ENCODE measurements at places on chromosomes 2 and 18.

DNA sequence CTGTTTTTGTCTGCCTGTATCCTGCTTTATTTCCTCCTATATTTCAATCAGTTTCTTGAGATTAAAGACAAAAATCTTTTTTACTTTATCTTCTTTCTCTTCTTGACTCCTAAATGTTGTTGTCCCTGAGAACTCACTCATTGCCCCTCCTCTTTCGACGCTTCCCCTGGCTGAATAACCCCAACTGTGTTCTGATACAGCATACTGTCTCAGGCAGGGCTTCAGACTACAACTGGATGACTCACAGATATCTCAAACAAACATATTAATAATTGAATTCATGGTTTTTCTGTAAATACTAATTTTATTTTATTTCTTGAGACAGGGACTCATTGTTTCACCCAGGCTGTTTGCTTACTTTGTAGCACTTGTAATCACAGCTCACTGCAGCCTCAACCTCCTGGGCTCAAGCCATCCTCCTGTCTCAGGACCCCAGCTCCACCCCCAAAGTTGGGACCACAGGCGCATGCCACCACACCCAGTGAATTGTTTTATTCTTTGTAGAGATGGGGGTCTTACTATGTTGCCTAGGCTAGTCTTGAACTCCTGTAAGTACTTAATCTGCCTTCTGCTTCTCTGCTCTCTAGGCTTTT, 9.4 kb downstream of the ITGAV start:
- DNase-seq = no peak

- DNase-seq = no peak
Measured at GRCh38 chr2:151762694-151763093, 28.4 kb upstream of the NEB start.

- no peak for DNase-seq
Measured at GRCh38 chr2:188196343-188197008, 95.2 kb upstream of the GULP1 start.

GRCh38 chr2:113104054-113104611, 23.3 kb upstream of the IL1RN start:
- no peak for DNase-seq

DNA sequence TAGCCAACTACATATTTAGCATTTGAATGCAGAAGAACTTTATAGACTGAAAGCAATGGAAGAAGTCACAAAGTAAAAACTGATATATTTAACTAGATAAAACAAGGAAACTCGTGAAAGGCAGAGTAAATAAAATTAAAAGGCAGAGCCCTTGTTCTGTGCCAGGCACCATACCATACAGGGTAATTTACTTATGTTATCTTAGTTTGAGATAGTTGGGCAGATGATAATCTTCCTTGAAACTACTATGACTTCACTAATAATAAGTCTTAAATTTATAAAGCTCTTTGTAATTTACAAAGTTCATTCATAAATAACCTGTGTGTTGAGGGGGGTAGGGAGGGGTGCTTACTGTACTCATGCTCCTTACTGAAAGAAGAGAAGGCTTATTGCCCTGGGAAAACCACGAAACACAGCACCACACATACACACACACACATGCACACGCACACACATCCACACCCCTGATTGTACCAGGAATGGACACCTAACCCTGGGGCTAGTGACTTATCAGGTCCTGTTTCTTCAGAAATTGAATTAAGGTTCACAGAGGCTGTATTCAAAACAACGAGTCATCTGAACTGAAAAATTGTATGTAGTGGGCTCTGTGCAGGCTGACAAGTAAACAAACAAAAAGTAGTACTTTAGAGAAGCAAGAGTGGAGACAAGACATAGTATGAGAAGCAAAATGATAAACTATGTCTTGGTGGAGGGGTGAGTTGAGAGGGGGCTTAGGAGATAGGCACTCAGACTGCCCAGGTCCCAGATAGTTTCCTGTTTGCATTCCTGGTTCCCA, 38.1 kb downstream of the AGFG1 start:
- DNase-seq = peak; percentile 4

GRCh38 chr18:76246590-76246989, 248.5 kb downstream of the ZNF516 start:
- no peak for DNase-seq

- DNase-seq = no peak
Measured at GRCh38 chr2:115400940-115401339, 958.5 kb downstream of the DPP10 start.

GRCh38 chr2:167264380-167264779, 376.1 kb downstream of the XIRP2 start:
- no peak for DNase-seq

DNA sequence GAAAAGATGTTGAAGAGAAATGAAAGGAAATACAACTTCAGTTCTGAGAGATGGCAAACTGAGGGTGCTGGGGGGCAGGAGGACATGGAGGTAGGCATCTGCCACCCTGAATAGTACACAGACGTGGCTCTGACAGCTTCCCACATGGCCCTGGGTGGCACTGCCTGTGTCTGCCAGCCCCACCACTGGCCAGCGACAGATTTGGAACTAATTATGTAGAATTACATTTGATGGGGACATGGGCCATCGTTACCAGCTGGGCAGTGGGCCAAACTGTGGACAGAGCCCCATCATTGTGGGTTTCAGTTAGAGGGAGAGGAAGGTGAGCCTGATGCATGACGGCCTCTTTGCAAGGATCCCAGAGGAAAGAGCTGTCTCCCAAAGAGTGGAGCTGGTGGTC, 216.0 kb upstream of the HAAO start:
- no peak for DNase-seq

DNA sequence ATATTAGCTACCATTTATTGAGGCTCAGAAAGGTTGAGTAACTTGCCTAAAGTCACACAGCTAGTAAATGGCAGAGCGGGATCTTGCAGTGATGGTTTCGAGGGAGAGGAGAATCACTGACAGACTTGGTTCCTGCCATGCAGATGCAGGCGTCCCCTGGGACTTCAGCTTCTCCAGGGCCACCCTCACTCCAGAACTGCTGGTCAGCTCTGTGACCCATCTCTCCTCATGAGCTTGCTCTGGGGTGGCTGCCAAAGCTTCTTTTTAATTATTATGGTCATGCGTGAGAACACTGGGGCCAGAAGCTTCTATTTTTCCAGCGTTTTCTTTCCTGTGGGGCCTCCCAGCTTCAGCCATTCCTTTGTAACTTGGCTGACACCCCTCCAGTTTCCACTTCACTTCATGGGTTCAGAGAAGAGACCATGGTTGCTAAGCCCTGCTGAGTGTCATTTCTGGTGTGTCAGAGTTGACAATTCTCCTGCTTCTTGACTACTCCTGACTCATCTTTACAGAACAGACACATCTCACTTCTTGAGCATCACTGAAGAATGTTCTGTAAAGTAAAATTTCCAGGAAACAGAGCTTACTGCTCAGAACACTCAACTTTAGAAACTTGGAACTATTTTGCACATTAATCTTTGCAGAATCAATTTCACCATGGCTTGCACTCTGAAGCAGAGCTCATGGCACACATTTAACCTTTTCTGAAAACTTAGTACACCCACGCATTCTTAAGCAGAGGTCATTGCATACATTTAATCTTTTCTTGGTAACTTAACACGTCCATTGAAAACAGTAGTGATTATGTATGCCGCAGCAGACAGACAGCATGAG, 70.4 kb downstream of the IL1R2 start:
- no peak for DNase-seq

- DNase-seq = no peak
Measured at GRCh38 chr2:240873805-240874714, 5.4 kb downstream of the AGXT start.

DNA sequence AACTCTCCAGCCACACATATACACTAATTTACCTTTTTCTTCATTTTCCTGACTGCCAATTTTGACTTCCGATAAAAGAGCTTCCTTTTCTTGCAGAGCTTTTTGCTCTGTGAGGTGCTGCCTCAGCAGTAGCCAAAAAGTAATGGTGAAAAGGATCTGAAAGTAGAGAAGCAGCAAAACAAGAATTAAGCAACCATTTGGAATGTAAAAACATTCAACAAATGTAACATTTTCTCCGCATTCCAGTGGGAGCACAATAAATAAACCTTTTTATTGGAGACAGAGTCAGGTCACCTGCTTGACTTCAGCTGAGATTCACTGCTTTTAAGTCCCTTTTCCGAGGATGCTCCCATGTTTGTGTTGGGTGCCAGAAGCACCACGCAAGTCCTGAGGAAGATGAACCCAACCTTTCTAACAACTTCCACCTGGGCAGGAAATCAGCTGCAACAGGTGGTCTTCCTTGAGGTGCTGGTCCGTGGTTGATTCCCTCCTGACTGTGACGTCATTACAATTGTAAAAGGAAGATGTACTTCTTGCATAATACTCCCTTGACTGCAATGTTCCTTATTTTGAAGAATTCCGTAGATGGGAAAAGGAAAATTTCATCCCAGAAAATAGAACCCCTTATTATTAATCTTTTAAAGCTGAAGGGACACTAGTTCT, 265.5 kb downstream of the NAPG start:
- DNase-seq = no peak

DNA sequence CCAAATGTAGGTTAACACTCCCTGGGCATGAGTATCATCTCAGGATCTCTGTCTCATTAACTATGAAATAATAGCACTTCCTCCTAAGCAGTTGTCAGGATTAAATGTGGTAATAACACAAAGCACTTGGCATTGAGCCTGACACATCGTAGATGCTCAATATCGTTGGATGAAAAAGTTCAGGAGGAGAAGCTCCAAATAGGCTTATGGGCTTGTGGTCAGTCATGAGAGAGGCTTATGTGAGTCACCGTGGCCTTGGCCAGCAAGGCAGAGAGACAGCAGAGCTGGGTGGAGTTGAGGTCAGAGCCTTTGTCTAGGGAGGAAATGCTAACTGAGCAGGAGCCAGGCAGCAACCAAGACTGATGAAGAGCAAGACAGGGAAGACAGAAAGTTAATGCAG, 68.3 kb upstream of the PPM1B start:
- DNase-seq = peak; percentile 54

- DNase-seq = no peak
Measured at GRCh38 chr18:48472610-48473009, 63.4 kb upstream of the ZBTB7C start.

DNA sequence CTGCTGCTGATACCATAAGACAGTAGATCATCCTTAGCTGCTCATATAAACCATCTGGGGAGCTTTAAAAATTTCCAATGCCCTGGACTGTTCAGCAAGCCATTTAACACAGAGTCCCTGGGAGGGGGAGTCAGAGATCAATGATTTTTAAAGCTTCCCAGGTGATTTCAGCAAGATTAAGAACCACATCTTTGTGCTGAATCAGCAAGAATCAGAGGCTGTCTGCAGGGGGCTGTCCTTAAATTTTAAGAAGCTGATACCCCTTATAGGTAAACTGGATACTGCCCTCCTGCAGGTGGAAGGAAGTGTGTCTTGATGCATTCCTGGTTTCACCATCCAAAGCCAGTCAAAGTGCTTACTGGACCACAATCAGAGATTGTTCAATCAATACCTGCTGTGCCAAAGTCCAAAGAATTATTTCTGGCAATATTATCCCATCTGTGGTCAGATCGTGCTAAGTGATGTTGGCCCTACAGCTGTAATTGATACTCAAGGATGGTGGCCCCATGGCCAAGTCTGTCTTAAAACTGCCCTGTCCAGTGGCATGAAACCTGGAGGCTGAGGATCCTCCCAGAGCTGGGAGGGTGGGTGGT, 72.2 kb downstream of the BCL2L11 start:
- no peak for DNase-seq

DNA sequence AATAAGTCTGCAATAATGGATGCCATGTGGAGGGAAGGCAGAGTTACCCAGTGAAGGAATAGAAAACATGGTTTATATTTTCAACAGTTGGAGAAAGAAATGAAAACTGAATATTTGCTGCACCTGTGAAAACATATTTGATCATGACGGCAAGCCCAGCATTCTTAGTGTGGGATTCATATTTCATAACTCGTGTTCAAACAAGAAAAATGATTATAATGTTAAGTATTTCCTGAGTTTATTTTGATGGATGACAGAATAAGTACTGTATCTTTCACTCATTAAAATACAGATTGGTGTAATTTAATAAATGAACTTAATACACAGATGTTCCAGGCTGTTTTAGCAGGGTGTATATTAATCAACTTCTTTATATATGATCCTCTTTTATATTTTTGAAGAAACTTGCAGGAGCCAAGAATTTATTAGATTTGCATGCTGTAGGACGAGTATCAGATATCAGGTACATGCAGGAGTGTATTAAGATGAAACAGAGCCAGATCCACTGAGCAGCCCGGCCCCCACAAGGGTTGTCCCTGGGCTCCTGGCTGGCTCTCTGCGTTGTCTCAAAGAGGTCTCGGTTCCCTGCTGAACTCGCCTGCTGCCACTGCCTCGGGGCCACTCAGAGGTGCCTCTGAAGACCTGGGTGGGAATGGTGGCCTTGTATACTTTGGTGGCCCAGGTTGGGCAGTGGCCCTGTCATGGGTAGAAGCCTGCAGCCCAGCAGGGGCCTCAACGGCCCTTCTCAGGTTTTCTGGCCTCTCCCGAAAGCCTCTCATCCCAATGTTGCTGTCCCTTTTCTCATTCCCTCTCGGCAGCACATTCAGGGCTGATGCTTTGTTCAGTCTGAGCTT, 95.0 kb upstream of the LDAH start:
- no peak for DNase-seq

- DNase-seq = no peak
Measured at GRCh38 chr2:158498749-158499136, 42.0 kb downstream of the PKP4 start.

DNA sequence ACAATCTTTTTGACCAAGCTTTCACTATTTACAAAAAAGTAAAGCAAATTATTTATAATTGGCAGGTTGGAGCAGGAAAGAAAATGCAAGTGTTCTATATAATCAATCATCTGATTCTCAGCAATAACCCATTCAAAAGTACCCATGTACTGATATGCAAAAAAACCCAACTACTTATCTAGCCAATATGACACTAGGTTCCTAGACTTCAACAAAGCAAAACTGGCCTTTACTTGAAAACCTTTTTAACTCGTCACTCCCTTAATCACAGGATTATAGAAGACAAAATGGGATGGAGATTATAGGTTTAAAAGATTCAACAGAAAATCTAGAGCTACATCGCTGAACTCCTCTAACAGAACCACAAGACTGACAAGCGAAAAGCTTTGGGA, 3.6 kb downstream of the TLK1 start:
- no peak for DNase-seq

DNA sequence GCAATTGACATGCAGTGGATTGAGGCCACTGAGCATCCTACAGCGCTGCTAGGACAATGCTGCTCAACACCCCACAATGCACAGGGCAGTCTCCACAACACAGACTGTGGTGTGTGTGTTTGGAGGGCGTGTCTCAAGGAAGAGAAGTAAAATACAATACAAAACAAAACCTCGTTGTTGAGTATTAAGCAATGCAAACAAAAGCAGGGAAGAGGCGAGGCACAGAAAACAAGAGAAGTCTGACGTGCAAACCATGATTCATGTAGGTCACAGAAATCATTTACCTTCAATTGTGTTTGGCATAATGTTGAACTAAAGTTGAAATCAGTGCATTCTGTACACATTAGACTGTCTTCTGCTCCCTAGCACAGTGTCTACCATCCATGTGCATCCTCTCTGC, 260.9 kb downstream of the PHLPP1 start:
- DNase-seq = no peak

GRCh38 chr2:101294861-101295260, 13.6 kb downstream of the RNF149 start:
- DNase-seq = no peak

GRCh38 chr2:65144571-65144970, 14.7 kb upstream of the RAB1A start:
- DNase-seq = no peak

GRCh38 chr2:17959356-17959755, 80.9 kb downstream of the KCNS3 start:
- no peak for DNase-seq
